ENCODE measurements at places on chromosomes 13 and 19.

DNA sequence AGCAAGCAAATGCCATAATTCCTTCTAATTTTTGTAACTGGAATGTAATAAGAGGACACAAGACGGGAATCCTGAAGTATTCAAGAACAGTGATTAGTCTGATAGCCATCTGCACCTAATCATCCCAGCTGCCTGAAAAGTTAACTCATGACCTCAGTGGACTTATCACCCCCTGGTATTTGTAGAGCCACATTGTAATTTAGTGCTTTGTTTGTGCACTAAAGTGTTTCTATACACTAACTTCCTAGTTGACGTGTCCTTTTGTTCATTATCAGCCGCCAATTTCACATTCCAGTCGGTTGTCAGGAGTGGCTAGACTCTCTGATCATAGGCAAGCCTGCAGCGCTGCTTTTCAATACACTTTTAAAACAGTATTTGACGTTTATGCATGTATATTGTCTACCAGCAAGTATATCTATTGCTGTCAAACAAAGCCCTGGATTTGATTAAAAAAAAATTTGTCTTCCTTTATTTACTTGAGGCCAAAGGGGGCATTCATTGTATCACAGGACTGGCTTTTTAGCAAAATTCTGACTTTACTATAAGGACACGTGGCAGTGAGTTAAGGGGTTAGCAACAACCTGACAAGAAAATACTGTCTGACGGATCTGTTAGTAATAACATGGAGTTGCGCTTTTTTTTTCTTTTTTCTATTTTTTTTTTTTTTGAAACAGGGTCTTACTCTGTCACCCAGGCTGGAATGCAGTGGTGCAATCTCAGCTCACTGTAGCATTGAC, 10.4 kb upstream of the SOX21 start:
- no peaks in the 10 kb centered on the region for H3K4me1 ChIP-seq
- H3K27me3 ChIP-seq: peaks cover 26% of the 10 kb centered on the region
- H3K27ac ChIP-seq: no peak overlapping the region
- H3K36me3 ChIP-seq: no peaks in the 10 kb centered on the region
- DNase-seq: no peak

DNA sequence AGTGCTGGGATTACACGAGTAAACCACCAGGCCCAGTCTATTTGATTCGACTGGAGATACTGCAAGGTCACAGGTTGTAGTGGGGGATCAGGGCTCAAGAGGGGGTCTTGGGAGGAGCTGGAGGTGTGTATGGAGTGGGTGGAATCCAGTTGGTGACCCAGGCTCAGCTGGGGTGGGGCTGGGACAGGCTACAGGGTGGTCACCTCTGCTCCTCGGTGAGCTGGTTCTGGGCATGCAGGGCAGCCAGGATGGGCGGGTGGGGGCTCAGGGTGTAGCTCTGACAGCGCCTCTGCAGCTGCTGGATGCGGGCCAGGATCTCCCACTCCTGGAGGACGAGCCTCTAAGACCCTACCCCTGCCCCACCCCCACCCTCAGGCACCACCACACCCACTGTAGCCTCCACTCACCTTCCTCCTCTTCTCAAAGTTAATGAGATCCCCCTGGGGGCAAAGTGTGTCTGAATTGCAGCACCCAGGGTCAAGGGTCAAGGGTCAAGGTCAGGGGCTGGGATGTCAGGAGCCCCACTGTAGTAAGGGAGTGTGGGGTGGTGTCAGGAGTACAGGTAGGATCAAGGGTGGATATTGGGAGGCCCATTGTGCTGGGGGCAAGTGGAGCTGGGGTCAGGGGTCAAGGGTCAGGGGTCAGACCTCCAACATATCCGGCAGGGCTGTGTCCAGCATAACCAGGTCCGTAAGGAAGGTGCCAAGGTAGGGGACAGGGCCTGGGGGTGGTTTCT, 17.1 kb downstream of the RGL3 start:
- H3K36me3 ChIP-seq: peaks cover 14% of the 10 kb centered on the region
- DNase-seq: no peak
- peaks cover 6% of the 10 kb centered on the region for H3K4me1 ChIP-seq
- H3K4me3 ChIP-seq: no peak overlapping the region
- no peaks in the 10 kb centered on the region for H3K27me3 ChIP-seq
- H3K27ac ChIP-seq: no peak overlapping the region

- peaks cover 8% of the 10 kb centered on the region for H3K36me3 ChIP-seq
- DNase-seq: no peak
- no peak overlapping the region for H3K27ac ChIP-seq
- H3K4me3 ChIP-seq: no peak overlapping the region
Measured at GRCh38 chr19:11201791-11202190, 4.4 kb upstream of the KANK2 start.

DNA sequence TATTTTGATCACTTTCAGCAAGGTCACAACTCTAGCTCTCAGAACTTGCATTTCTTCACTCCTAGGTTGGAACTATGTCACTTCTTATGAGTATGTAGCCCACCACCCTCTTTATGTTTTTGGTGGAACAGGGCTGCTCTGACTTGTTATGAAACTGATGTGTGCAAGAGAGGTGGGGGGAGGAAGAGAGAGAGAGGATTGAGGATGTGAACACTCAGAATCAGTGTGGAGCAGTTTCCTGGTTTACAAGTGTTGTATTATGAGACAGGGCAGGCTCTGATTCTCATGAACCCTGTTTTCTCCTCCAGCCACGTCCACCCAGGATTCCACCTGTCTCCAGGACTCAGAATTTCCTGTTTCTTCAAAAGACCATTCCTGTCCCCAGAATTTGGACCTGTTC, 16.1 kb downstream of the ZNF317 start:
- H3K27me3 ChIP-seq: no peaks in the 10 kb centered on the region
- H3K4me1 ChIP-seq: no peaks in the 10 kb centered on the region
- H3K27ac ChIP-seq: no peak overlapping the region
- no peak overlapping the region for H3K4me3 ChIP-seq
- no peak for DNase-seq

DNA sequence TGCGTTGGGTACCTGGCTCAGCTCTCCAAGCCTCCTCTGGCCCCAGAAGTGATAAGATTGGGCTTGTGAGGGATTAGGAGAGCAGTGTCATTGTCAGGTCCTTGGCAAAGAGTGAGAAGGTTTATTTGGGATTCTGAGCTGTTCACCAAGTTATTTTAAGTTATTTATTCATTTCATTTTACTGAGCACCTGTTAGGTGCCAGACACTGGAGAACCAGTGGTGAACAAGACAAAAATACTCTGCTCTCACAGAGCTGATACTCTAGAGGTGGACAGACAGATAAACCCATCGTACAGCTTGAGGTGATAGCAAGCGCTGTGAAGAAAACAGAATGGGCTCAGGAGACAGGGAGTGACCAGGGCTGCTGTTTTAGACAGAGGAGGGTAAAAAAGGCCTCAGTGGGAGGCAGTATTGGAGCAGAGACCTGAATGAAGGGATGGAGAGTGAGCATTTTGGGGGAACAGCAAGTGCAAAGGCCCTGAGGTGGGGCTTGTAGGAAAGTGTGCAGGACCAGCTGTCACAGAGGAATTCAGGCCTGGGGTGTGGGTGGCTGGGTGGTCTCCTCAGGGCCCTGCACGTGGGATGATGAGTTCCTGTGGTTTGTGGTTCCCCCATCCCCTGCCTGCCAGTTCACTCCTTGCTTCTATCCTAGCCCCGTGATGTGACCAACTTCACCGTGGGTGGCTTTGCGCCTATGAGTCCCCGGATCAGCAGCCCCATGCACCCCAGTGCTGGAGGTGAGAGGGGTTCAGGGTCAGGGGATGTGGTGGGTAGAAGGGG, 8.7 kb upstream of the TIMM50 start:
- H3K27me3 ChIP-seq: no peaks in the 10 kb centered on the region
- no peaks in the 10 kb centered on the region for H3K4me1 ChIP-seq
- H3K27ac ChIP-seq: no peak overlapping the region
- H3K36me3 ChIP-seq: peaks cover 38% of the 10 kb centered on the region

- H3K36me3 ChIP-seq: no peaks in the 10 kb centered on the region
- no peak overlapping the region for H3K27ac ChIP-seq
- H3K4me1 ChIP-seq: peaks cover 2% of the 10 kb centered on the region
- H3K4me3 ChIP-seq: no peak overlapping the region
Measured at GRCh38 chr13:42099962-42100675, 51.7 kb downstream of the DGKH start.

- H3K4me1 ChIP-seq: peaks cover 41% of the 10 kb centered on the region
- no peaks in the 10 kb centered on the region for H3K27me3 ChIP-seq
- no peak for DNase-seq
- no peak overlapping the region for H3K4me3 ChIP-seq
Measured at GRCh38 chr13:20847296-20847695, 55.2 kb downstream of the XPO4 start.

- H3K4me3 ChIP-seq: no peak overlapping the region
- H3K27ac ChIP-seq: no peak overlapping the region
- H3K4me1 ChIP-seq: no peaks in the 10 kb centered on the region
- no peaks in the 10 kb centered on the region for H3K27me3 ChIP-seq
- peaks cover 17% of the 10 kb centered on the region for H3K36me3 ChIP-seq
Measured at GRCh38 chr19:52473655-52474350, 20.4 kb downstream of the ZNF578 start.

GRCh38 chr13:22226086-22226485, 555.2 kb downstream of the FGF9 start:
- no peak overlapping the region for H3K27ac ChIP-seq
- peaks cover 27% of the 10 kb centered on the region for H3K4me1 ChIP-seq
- H3K36me3 ChIP-seq: no peaks in the 10 kb centered on the region
- no peak overlapping the region for H3K4me3 ChIP-seq
- DNase-seq: no peak
- H3K27me3 ChIP-seq: no peaks in the 10 kb centered on the region

DNA sequence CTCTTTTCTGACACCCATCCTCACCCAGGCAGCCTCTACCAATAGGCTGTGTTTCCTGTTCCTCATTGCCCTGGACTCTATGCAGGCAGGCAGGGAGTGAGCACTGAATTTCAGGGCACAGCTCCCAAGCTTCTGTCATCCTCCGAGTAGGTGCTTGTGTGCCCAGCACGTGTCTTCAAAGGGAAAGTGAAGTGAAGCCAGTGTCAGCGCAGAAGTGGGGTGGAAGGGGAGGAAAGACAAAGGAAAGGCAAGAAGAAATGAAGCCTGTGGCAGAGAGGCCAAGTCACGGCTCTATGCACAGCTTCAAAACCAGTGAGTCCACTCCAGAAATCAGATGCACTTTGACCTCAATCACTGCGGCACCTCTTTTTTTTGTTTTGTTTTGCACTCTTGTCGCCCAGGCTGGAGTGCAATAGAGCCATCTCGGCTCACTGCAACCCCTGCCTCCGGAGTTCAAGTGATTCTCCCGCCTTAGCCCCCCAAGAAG, 16.9 kb downstream of the CEBPA start:
- H3K27ac ChIP-seq: no peak overlapping the region
- peaks cover 3% of the 10 kb centered on the region for H3K36me3 ChIP-seq
- peaks cover 5% of the 10 kb centered on the region for H3K4me1 ChIP-seq
- DNase-seq: no peak
- peaks cover 4% of the 10 kb centered on the region for H3K27me3 ChIP-seq
- no peak overlapping the region for H3K4me3 ChIP-seq

DNA sequence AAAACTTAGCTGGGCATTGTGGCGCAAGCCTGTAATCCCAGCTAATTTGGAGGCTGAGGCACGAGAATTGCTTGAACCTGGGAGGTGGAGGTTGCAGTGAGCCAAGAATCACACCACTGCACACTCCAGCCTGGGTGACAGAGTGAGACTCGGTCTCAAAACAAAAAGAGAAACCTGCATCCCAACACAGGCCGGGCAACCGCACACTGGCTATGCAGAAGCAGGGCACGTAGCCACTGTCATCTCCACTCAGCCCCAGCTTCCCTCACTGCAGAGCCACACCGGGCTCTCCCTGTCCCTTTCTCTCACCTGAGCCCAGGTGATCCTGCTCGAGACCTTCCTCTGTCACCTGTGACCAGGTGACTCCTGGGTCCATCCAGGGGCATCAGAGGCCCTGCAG, 11.7 kb downstream of the ELL start:
- H3K36me3 ChIP-seq: no peaks in the 10 kb centered on the region
- H3K27me3 ChIP-seq: no peaks in the 10 kb centered on the region
- H3K27ac ChIP-seq: no peak overlapping the region
- no peak overlapping the region for H3K4me3 ChIP-seq
- peaks cover 31% of the 10 kb centered on the region for H3K4me1 ChIP-seq

GRCh38 chr13:30053939-30054338, 203.5 kb upstream of the UBL3 start:
- no peaks in the 10 kb centered on the region for H3K36me3 ChIP-seq
- H3K4me3 ChIP-seq: no peak overlapping the region
- H3K27ac ChIP-seq: no peak overlapping the region
- no peaks in the 10 kb centered on the region for H3K27me3 ChIP-seq

- peaks cover 13% of the 10 kb centered on the region for H3K4me1 ChIP-seq
- no peaks in the 10 kb centered on the region for H3K27me3 ChIP-seq
- H3K36me3 ChIP-seq: no peaks in the 10 kb centered on the region
- H3K27ac ChIP-seq: no peak overlapping the region
- no peak for DNase-seq
Measured at GRCh38 chr13:63700350-63700749, 2284.7 kb upstream of the PCDH20 start.

GRCh38 chr19:47408156-47408938, 11.0 kb downstream of the MEIS3 start:
- peaks cover 36% of the 10 kb centered on the region for H3K36me3 ChIP-seq
- H3K4me1 ChIP-seq: peaks cover 3% of the 10 kb centered on the region
- DNase-seq: no peak
- H3K4me3 ChIP-seq: no peak overlapping the region

- no peak overlapping the region for H3K4me3 ChIP-seq
- H3K4me1 ChIP-seq: no peaks in the 10 kb centered on the region
- no peaks in the 10 kb centered on the region for H3K36me3 ChIP-seq
- H3K27ac ChIP-seq: no peak overlapping the region
- DNase-seq: no peak
- no peaks in the 10 kb centered on the region for H3K27me3 ChIP-seq
Measured at GRCh38 chr13:108621462-108621861, 7.9 kb upstream of the MYO16 start.

DNA sequence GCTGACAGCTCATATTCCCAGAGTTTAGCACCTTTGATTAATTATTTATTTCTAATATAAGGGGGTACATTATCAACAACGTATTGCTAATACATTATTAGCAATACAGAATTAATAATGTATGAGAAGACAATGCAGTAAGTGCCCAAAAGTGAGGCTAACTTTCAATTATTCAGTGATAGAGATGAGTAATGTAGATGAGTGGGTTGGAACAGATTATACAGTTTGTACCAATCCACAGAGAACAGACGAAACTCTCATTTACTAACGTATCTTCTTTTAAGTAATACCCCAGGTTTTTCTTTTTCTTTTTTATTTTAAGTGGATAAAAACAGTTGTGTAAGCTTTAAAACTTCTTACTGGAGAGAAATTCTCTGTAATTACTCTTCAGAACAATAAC, 36.7 kb upstream of the RBM26 start:
- no peak for DNase-seq
- no peak overlapping the region for H3K4me3 ChIP-seq
- H3K27me3 ChIP-seq: no peaks in the 10 kb centered on the region
- H3K36me3 ChIP-seq: no peaks in the 10 kb centered on the region

All from mesothelial cell of epicardium (in vitro differentiated cells).